ENCODE measurements at places on chromosomes 6 and 20.

DNA sequence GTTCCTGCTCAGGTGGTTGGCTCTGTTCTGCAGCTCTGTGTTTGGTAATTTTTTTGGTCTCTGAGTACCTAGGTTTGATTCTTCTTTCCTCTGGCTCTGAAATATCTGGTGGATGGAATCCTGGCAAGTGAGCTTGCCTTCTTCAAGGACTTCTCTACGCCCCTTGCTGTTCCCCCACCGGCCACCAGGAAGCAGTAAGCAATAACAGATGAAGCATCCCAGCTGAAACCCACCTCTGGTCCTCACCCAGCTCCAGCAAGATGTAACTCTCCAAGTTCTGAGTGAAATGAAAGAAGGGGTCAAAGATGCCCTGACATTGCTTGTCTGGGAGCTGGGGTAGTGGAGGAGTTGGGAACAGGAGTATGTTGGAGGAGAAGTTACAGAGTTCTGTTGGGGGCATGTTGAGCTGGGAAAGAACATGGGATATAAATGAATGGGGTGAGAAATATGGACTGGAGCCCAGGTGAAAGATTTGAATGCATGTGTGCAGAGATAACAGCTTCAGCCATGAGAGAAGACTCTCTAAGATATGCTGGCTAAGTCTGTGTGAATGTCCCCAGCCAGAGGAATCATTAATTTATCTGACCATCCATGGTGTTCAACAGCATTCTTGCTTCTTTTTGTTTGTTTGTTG, 51.3 kb upstream of the GLP1R start:
- no peak for DNase-seq

GRCh38 chr6:158787395-158787794, 31.8 kb downstream of the EZR start:
- DNase-seq = no peak

DNA sequence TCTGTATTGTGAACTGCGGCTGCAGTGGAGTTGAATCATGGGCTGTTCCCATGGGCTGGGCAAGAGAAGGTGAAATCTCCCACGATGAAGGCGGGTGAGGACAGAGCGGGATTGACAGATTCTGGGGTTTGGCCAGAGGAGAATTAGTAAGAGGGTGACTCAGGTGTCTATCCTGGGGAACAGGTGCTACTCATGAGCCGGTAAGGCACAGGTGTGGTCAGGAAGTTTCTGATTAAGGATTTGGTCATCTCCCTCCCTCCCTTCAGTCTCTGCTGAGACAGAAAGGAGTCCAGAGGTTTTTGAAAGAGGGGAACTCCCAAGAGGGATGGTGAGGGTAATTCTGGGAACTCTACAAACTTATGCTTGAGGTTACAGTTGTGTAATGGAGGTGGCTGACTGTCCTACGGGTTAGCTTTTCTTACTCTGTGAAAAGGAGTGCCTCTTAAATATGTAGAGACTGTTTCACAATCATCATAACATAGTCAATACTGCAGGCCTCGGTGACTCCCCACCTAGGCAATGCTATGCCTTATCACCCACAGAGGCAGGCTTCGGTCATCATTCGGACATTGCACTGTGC, 31.5 kb downstream of the SERPINB1 start:
- no peak for DNase-seq

GRCh38 chr6:17665132-17665531, 41.6 kb downstream of the NUP153 start:
- no peak for DNase-seq

DNA sequence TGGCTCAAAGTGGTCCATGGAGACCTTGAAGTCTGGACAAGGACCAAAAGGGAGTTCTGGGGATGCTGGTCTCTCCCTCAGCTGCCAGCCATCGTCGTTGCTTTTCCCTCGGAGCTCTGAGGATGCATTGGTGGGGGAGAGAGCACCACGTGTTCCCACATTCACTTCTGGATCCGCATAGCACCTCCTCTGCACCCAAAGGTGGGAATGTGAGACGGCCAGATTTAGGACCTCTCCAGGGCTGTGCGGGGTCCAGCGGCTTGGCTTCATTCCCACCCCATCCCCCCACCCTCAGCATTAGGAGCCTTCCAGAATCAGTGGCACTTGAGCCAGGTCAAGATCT, 1.1 kb downstream of the EPB41L1 start:
- DNase-seq = no peak

DNA sequence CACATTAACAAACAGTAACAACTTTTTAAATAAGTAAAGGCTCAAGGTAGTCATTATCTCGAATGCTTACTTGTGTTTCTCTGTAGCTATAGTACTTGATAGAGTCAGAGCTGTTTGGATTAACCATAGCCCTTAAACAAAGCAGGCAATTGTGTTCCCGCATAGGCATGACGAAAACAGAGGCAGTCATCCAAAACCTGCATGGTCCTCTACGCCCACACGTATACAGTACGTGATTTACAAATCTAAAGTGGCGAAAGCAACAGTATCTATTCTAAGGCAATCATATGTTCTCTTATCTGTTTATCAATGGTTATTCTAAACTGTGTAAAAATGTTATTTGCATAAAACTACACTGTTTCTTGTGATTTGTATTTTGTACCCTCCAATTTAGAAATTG, 31.8 kb downstream of the HFE start:
- no peak for DNase-seq

- DNase-seq = no peak
Measured at GRCh38 chr20:33460711-33461110, 17.1 kb upstream of the SNTA1 start.
